ENCODE measurements at places on chromosomes 4 and X.

GRCh38 chrX:50068285-50068563, 132.6 kb downstream of the AKAP4 start:
- no peak for DNase-seq

- no peak for DNase-seq
Observed at GRCh38 chrX:150842198-150842685, 56.2 kb downstream of the CD99L2 start.

- DNase-seq, result peak; percentile 41
Observed at GRCh38 chr4:61200187-61200915, at the start of gene ADGRL3. TSS of gene ADGRL3 (plus strand) at chr4:61200326.

- DNase-seq, result no peak
Observed at GRCh38 chrX:119622356-119623232, 16.4 kb upstream of the NKRF start.
